ENCODE measurements at places on chromosomes 16 and 17.

DNA sequence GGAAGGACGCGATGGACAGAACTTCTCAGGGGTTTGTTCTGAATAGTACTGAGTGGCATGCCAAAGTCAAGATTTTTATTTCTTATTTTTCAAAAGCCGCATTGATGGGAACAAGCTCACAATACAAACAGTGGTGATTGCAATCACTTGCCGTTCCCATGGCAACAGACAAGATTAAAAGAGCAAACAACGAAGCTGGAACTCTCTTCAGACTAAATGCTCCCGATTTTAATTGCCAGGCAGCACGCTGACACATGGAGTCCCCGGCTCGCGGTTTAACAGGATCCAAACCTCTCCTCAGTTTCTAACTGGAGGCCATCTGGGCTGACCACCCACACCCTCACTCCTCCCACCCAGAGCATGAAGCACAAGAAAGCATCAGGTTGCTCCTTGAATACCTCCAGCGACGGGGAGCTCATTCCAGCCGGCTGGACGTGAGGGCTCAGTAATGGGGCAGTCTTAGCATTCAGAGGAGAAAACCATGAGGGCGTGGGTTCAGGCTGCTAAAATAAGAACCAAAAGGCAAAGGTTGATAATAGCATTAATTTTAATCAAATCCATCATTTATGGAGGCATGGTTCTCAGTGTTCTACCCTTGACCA, 41.5 kb downstream of the AIPL1 start:
- DNase-seq, result no peak

DNA sequence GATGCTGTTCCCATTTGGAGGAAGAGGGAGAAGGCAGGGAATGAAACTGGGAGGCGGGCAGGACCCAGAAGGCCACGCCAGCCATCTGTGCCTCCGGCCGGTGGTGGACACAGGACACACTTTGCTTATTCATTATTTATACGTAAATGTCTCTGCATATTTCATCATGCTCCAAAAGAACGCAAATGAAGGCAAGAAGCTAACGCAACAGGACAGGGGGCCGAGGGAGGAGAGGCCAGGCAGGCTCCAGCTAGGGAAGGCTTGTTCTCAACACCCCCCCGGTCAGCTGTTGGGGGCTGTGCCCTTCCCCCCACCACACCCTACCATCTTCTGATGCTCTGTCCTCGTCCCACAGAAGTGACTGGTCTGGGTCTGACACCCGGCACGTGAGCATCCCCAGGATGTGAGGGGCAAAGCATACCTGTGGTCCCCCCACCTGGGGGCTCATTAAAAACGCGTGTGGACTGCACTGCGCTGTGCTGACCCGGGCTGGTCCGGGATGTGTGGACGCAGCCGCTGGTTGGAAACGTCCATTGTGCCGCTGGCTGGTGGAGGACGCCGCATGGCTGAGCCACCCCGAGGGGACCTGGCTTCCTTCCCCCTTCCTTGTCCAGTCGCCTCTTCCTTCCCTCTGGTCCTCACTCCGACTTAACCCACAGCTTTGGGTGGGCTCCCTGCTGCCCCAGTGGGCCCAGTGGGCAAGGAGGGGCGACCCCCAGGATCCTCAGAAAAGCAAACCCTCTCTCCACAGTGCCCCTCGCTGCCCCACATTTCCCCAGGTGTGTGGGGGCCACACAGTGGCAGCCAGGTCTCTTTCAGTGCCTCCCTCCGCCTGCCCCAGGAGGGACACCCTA, 46.4 kb upstream of the ENPP7 start:
- DNase-seq, result no peak

DNA sequence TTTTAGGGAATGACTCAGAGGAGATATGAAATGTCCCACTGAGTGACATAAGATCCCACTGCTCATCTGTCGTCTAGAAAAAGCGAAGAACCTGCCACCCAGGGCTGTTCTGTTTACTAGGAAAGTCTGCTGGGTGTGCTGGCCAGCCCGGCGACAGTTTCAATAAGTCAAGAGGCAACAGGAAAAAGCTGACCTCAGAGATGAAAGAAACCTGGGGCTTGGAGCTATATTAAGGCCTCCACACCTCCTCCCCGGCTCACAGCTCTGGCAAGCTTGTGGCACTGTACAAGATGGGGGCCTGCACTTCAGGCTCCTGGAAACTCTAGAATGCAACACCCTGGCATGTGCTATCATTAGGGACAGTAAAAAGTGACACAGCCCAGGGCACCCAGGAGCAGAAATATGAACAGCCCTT, 10.6 kb downstream of the ZFHX3 start:
- DNase-seq, result no peak

DNA sequence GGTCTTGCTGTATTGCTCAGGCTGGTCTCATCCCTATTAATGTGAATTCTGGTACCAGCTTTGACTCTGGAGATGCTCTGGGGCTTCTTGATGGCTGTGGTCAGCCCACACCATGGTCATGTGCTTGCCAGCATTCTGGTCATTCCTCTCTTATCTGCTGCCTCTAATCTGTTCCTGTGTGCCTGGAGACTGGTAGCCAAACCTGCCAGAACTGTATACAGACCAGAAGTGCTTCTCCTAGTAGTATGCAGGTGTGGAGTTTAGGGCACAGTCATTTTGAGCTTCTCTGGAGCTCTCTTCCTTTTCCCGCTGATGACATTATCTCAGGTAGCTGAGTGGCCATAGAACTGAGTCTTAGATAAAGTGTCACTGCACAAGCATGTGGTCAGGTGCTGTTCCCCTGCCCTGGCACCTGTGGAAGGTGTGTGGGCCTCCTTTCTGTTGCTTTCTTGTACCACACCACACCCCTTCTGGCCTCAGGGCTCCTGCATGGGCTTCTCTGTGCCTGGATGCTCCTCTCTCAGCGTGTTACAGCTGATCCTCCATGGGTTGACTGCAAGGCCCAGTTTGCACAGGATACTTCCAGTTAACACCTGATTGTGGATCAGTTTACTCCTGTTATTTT, 162.7 kb downstream of the SPECC1 start:
- no peak for DNase-seq

DNA sequence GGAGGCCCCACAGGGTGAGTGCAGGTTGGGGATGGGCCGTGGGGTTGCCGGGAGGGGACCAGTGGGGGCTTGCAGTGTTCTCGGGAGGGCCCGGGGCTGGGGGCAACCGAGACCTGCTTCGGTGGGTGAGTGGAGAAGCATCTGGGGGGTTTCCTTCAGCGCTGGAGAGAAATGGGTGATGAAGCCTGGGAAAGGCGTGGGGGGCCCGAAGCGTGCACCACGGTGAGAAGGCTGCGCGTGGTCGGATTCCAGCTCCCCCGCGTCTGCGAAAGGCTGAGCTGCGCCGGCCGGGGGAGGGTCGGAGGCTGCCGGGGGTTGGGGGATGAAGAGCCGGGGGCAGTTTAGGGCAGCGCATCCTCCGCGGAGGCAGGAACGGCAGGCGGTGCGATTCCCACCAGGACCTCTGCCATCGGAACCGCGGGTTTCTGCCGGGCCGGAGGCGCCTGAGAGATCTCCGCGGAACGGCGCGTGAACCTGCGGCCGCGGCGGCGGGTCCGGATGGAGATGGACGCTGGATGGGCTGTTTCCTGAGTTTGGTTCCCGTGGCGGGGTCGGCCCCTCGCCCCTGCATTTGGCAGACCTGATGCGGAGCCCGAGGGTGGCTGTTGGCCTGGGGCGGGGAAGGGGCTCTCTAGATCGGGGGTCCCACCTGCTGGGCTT, 6.9 kb upstream of the SSTR5 start:
- no peak for DNase-seq

DNA sequence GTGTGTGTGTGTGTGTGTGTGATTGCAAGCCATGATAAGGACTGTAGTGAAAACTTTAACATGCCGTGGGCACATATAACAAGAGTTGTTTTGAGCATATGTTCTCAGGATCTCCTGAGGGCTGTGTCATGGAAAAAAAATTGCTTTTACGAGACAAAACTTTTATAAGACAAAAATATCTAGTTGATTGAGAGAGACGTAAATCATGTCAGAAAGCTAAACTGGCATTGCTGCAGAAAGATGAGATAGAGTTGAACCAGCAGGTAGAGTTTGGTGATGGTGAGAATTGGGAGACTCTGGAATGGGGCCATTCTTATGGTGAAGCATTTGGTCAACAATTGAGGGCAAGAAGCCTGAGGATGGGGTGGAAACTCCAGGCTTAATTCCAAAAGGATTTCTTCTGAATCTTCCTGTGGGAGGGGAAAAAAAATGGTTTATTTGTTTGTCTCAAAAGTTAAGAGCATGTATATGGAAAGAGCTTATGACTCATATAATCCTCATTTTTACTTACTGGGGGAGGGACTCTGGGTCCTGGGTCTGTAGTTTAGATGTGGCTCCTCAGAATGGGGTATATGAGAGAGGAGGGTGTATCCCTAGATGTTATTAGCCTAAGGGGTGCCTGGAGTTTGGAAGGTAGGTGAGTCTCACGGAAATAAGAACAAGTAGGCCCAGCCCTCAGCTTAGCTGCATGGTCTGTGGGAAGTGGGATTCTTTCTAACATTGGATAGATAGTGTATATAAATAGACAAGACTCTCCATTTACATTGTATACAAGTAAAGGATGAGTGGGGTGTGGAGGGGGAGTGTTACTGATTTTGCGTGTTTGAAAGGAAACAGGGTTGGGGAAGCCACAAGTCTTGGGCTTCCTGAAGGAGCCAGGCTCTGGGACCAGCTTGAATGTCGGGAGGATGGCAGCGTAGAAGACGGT, 7.1 kb downstream of the MINK1 start:
- DNase-seq, result no peak

GRCh38 chr17:4305224-4305623, 41.4 kb upstream of the ANKFY1 start:
- DNase-seq, result no peak

Data from hypothalamus (tissue), 51 donors.